Activated CD8-positive, alpha-beta memory T cell treated with anti-CD3 and anti-CD28 coated beads for 1 hour (primary cell): ENCODE measurements at places on chromosomes 1 and 21.

GRCh38 chr1:30675761-30676160 lies 47.6 kb downstream of the MATN1 start:
- no peak for DNase-seq

DNA sequence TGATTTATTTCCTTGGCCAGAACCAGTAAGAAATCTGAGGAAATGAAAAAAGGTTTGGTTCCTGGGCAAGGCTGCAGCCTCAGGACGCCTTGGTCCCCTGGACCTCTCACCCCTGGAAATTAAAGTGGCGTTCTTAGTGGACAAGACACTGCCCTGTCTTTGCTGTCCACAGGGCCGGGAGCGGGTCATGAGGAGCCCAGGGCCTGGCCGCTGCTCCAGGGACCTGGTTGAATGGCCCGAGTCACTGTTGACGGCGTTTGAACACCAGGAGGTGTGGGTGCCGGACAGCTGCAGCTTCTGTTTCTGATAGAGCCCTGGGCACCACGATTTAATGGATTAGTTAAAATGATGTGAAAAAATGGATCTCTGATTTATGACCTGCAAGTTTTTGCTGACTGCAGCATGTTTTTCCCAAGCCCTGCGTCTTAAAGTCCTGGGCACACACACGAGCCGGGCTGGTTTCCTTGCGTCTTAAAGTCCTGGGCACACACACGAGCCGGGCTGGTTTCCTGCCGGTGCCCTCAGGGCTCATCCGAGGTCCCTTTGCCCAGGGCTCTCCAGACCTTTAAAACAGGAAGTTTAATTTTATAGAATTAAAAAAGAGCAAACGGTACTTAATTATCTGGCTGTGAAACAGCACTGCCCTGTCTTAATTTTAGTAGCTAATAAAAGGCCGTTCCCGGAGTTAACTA lies 74.1 kb upstream of the ACTRT2 start:
- DNase-seq, result no peak

DNA sequence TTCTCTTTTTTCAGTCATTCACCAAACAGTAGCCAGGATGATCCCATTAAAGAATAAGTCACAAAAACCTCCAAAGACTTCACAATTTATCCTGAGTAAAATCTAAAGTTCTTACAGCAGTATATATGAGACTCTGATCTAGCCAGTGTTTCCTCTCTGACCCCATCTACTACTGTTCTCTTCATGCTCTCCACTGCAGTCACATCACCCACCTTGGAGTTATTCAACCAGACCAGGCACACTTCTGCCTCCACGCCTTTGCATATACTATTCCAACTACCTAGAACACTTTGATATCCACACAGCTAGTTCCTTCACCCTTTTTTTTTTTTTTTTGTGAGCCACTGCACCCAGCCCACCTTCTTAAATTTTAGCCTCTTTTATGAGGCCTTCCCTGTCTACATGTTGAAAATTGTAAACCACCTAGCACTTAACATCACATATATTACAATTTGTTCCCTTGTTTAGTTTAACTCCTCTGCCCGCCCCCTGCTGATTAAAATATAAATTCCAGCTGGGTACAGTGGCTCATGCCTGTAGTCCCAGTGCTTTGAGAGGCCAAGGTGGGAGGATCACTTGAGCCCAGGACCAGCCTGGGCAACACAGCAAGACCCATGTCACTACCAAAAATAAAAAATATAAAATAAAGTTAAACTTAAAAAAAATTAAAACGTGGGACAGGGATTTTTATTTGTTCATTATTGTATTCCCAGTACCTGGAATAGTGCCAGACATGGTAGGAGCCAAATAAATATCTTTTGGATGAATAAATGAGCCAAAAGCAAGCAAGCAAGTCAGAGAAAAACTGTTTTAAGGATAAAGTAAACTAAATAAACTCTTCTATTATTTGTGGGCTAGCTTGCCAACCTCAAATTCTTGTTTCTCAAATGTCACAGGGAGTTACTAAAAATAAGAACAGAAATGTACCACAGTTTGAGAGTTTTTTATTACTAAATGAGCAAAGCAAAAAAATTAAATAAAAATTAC lies 35.2 kb upstream of the MUTYH start:
- DNase-seq, result no peak

- DNase-seq, result no peak
Measured at GRCh38 chr1:12592496-12592895, 25.5 kb downstream of the DHRS3 start.

DNA sequence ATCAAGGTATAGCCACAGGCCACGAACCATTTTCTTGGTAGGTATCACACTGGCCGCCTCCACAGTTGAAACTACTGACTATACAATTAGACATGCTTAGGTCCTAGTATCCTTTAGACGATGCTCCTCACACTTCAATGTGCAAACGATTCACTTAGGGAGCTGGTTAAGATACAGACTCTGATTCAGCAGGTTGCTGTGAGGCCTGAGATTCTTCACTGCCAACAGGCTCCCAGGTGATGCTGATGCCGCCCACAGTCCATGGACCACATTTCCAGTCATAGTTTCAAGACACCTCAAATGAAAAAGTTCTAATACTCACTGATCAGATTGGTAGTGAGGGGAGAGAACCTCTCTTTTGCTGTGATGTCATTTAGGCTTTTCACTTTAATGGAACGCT lies 6.8 kb downstream of the ATP5PO start:
- DNase-seq, result no peak
